NCI-H1436 (cell line): ENCODE measurements at places on chromosomes 2 and 18.

DNA sequence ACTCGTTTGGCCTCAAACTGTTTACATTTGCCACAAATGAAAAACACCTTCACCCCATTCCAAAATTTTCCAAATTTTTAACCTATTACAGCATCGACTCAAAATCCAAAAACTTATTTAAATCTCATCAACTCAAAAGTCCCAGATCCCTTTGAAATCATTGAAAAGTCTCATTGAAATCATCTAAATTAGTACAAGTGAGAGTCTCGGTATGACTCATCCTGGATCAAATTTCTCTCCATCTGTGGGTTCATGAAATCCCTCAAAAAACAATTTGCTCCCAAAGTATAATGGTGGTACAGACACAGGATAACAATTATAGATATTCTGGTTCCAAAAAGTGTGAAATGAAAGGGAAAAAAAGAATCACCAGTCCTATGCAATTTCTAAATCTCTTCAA is 65.1 kb downstream of the LRP1B start:
- DNase-seq = no peak

DNA sequence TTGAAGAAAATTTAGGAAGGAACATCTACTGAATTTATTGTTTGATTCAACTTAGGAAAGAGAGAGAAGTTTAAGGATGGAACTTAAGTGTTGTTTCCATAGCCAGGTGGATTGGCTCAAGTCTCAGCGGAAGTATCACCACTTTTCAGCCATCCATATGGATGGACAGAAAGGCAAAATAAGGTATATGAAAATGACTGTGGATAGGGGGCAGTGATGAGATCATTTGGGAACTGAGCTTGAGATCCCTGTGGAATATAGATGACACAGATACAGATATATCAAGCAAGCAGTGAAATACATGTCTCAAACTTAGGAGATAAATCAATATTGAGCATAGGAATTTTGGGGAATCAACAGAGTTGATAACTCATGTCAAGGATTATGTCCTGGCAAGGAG is 1462.7 kb upstream of the NXPH2 start:
- no peak for DNase-seq

DNA sequence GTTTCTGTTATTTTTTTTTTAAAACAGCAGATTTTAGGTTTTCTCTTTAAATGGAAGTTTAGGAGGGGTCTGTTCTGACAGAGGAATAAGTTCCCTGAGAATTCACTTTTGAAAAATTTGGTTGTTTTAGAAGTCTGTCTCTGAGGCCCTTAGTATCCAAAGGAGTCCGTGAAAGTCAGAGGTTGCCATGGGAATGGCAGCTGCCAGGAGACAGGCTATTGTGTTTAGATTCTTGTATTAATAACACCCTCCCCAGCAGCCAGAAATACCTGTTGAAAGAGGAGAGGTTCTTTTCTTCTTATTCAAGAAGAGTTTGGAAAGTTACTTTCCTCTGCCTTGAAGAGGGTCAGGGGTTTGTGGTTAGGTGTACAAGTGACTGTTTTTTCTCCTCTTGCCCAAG is 29.5 kb downstream of the TNP1 start:
- no peak for DNase-seq

DNA sequence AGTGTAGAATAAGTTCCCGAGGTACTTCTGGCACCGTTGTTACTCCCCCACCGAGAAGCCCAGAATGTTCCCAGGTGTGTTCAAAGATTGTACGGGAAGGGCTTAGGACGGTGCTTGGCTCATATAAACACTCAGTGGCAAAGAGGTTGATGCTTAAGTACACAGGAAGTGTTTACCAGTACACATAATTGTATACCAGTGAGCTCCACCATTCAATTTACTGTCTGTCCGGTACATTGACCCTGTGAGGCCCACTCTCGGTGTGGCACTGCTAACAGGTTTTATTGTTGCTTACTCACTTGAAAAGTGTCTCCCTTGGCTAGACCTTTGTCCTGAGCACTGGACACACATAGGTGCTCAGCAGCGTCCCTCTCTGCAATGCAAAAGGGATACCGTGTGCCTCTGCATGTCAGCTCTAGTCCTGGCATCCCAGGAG is 191.0 kb downstream of the NEDD4L start:
- DNase-seq = no peak

- DNase-seq = no peak
Measured at GRCh38 chr2:238143239-238143951, 4.9 kb downstream of the KLHL30 start.
